Suppressor macrophage treated with lipopolysaccharide for 1 hour (primary cell): ENCODE measurements at places on chromosomes 3 and 15.

GRCh38 chr15:37898362-37898761 is 36.1 kb upstream of the TMCO5A start:
- DNase-seq, result no peak

DNA sequence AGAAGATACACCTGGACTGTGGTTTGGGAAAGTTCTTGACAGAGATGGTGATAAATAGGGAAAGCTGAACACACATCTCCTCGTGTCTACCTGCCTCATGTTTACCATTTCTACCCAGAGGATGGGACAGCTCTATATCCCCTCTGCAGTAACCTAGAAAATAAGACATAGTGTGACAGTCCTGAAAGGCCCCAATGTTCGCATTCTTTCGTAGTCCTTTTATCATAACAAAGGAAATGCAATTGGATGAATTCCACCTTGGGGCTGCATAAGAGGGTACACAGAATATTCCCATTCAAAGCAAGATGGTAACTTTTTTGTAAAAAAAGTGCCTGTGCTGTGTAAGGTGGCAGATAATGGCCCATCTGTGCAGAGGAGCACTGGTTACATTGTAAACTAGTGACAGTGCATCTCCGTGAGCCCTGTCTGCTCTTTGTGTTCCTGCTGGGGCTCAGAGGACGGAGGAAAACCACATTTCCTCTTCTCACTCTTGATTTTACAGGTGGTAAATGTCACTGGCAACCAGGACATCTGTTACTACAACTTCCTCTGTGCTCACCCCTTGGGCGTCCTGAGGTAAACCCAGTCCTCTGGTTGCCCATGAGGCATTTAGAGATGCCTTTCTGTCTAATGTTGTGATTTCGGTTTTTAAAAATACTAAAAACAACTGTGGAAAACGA is 74.3 kb downstream of the SIDT1 start:
- no peak for DNase-seq

DNA sequence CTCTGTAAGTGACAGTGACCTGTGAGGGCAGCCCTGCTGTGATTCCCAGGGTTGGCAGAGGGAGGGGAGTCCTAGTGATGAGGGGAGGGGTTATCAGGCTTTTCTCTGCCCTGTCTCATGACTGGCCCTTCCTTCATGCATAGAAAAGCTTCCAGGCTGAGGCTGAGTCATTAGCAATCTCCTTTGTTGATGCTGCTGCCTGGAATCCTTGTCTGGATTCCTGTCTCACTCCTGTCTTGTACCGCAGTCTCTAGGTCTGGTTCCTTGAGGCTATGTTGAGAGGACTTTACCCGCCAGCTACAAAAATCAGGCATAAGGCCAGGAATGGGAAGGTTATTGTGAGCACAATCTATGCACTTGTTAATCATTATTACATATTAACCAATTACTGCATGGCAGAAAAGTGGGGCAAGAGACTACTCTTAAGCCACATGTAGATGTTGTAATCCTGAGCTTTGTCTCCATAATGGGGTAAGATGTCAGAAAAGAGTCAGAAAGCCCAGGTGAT is 7.2 kb downstream of the KLHL6 start:
- DNase-seq, result peak; percentile 62

- peak; percentile 61 for DNase-seq
Observed at GRCh38 chr15:97567411-97567810, 393.1 kb upstream of the ARRDC4 start.

- DNase-seq, result no peak
Observed at GRCh38 chr15:80323285-80323684, 71.3 kb upstream of the CTXND1 start.

GRCh38 chr3:188817103-188817934 is 354.5 kb upstream of the TPRG1 start:
- no peak for DNase-seq

DNA sequence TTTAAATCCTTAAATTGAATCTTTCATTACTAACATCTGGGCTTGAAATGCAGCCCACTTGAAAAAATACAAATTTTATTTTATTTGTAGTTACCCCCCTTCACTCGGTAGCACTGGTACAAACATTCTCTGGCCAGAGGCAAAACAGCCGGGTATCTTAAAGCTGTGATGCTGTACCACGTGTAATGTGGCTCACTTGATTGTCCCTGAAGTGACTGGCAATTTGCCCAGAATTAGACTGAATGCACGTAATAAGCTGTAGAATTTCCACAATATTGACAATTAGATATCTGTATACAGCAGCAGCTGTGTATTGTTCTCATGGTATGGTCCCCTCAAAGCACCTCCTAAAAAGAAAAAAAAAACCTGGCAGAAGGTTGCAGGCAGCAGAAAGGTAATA is 192.8 kb upstream of the TBC1D5 start:
- DNase-seq, result no peak

GRCh38 chr3:46238386-46238785 is 3.9 kb upstream of the CCR3 start:
- no peak for DNase-seq

DNA sequence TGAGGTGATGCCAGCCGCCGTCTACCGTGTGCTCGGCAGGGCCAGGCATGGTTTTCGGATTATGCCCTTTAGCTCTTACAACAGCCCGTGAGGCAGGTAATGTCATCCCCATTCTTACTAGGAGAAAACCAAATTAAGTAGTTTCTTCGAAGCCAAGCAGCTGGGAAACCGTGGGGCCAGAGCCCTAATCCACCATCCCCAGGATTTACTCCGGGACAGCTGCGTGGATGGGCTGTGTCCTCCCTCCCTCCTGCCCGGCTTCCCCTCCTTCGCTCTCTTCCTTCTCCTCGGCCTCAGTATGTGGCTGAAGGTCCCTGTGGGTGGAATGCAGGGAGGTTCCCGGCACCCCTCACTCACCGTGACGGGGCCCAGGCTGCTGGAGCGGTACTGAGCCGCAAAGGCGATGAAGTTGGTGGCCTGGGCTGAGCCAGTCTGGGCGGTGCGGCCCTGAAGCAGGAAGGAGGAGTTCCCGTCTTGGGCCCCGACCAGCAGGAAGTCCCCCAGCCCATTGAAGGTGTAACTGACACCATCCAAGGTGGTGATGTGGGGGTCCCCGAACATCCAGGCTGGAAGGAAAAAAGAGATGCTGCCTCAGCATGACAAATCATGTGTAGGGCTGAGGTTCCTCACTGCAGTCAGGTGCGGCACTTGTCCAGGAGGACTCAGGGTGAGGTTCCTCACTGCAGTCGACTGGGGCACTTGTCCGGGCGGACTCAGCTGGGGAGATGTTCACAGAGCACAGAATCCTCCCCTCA is 42.5 kb downstream of the MUC20 start:
- DNase-seq, result no peak

DNA sequence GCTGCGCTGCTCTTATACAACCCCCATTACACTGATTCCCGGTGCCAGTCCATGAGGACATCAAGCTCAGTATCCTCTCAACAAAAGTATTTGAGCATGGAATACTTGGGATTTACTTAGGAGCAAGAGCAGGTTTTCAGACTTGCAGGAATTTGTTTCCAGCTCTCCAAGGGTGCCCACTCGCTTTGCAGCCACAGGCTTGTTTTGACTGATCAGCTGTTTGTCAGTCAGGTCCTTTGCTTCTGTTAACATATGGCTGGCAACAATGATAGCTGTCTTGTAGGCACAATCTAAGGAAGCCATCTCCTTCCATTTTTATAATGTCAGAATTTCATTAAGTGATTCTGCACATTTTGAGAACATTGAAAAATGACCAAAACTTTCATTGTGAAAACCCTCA is 38.2 kb upstream of the MCF2L2 start:
- DNase-seq, result no peak

GRCh38 chr3:81709606-81710005 is 51.8 kb downstream of the GBE1 start:
- DNase-seq, result no peak

- DNase-seq, result no peak
Observed at GRCh38 chr15:28132524-28133275, 33.6 kb upstream of the OCA2 start.

GRCh38 chr15:31434588-31435260 is 108.1 kb downstream of the KLF13 start:
- DNase-seq, result peak; percentile 91

DNA sequence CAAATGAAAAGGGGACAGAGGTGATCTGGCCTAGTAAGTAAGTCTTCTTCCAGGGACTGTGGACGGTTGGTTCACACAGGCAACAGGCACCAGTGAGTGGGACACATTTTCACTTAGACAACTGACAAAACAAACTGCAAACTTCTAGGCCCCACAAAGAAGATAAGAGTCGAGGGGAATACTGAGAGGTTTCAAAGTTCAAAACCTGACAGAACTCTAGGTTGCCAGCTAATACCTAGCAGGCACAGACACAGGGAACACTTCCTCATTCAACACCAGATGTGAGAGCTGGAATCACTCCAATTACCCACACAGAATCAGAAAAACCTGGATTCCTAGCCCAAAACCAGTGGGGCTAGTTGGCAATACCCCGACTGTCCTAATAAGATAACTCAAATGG is 621.7 kb downstream of the ZPLD1 start:
- DNase-seq, result no peak

- no peak for DNase-seq
Observed at GRCh38 chr3:182487611-182488010, 305.7 kb upstream of the ATP11B start.

- no peak for DNase-seq
Observed at GRCh38 chr15:78054966-78055365, 22.5 kb downstream of the TBC1D2B start.

DNA sequence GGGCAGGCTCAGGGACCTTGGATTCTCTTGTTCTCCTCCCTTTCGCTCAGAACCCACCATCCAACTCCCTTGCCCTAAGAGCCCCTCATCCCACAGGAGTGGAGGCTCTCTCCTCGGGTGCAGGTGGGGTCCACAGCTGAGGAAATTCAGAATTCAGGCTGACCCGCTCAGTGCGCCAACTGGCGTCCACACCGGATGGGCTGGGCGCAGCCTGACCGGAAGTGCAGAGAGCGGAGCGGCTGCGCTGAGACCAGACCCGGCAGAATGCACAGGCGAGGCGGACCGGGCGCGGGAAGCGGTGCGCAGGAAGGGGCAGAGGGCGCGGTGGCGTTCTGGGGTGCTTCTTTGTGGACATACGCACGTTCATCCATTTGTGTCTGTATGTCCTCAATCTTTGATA is 210.4 kb upstream of the NDN start:
- DNase-seq, result no peak
